Suppressor macrophage treated with lipopolysaccharide for 1 hour (primary cell): ENCODE measurements at places on chromosomes 12 and 14.

- DNase-seq = no peak
Observed at GRCh38 chr12:42288544-42288943, 37.4 kb downstream of the ZCRB1 start.

- DNase-seq = no peak
Observed at GRCh38 chr14:91068642-91069041, 8.2 kb upstream of the RPS6KA5 start.

- no peak for DNase-seq
Observed at GRCh38 chr14:24463017-24463883, 20.7 kb upstream of the SDR39U1 start.

DNA sequence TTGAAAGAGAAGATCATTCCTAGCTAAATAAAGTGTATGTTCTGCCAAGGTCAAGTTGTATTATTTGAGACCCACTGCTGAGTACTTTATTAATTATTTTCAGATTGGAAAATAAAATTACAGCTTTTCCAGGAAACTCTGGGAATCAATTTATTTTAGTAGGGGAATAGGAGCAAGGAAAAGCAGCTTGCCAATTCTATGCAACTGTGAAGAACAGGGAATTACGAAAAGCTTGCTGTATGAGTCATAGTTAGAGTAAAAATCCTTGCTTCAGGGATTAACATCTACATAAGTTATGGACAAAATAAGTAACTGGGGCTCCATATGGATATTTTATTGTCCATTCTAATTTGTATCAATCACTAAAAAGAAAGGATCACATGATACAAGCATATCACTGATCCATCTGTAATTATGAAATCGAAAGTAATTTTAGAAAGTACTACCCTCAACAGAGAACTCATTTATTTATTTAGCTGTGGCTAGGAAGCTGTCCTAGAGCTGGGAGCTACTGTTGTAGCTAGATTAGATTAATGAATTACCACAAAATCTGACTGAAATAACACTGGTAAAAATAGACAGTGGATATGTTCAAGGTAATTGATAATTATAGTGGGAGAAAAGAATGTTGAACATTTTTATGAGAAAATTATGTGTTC, 303.5 kb upstream of the NPAS3 start:
- DNase-seq = peak; percentile 5

DNA sequence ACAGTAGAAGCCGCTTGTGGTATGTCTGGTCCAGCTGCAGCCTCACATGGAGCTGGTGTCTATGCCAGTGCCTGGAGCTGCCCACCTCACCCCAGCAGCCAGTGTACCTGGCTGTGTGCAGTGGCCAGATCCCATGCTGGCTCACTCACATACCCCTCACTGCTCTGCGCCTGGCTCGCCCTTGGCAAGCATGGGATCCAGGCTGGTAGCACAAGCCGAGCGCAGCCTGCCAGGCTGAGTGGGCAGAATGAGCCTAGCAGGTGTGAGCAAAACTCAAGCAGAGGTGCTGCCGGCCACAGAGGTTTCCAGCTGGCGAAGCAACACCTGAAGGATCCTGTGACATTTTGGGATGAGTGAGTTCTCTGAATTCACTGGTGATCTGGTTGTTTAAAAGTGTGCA, 5.0 kb upstream of the BTBD7 start:
- DNase-seq = no peak

DNA sequence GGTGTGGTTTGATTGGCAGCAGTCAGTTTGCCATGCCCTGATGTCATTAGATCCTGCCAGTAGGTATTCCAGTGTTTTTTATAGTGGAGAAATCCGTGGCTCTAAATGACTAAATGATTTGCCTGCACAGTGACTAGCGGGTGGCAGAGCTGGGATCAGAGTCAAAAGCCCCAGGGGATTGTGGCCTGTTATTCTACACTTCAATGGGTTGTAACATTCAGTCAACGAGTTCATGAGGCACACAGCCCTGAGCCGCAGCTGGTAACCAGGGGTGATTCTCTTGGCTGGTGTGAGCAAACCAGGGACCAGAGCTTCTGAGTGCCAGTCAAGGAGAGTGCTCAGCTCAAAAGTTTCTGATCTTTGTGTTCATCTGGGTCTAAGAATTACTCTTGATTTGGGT, 1.8 kb downstream of the MYH6 start:
- DNase-seq = no peak

DNA sequence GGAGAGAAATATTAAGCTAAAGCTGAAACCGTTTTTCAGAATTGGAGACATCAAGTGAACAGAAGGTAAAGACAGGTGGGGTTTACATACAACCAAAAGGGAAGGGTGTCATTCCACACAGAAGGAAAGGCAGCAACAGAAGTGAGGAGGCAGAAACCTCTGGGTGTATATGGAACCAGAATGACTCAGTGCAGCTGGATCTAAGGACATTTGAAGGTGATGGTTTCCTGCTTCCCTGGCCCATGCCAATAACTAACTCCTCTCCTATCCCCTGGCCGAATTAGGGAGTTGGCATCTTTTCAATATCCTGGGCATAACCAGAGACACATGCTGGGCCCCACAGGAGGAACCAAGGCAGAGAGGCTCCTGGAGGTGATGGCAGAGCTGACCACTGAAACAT, 8.4 kb downstream of the NCKAP5L start:
- DNase-seq = no peak

DNA sequence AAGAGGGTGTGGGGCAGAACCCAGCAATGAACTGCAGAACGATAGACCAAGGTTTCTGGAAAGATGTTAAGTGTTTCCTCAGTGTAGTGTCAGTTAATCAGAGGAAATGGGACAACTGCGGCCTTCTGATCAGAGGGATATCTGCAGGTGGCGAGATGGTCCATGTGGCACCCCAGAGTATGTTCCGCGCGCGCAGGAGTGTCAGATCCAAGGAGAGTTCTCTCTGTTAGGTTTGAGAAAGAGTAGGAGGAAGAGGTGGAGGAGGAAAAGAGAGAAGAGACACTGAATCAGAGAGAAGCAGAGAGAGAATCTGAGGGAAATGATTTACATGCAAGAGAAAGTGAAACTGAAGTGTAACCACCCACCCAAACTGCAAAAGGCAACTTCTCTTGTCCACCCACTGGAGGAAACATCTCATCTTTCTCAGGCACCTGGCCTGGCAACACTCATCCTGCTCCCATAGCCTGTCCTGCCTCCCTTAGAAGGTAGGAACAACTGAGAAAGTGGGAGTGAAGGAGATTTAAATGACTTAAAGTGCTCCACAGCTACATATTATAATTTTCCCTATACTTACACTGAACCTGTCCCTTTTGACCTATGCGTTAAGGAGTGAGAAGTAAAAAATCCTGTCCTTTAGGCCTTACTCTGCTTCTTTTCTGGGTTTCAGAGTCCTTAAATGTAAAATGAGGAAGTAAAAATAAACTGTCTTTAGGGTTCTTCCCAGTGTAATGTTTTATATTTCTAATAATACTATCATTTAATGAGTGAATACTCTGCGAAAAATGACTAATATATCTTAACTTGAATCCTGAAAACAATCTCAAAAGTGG, 6.8 kb upstream of the TESPA1 start:
- DNase-seq = peak; percentile 72

DNA sequence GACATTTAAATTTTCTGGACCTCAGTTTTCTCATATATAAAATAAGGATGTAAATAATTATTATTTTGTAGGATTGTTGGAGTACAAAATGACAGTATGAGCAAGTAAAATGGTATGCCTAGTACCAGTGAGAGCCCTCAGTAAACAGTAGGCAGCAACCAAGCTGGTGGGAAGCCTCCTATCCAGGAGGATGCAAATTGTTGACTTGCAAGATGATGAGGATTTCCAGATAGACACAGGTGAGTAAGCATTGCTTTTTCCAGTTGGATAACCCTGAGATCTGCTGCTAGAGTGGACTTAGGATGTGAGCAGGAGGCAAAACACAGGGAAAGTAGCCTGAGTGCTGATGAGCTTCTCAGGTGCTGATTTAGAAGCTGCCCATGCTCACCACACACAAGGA, 28.2 kb upstream of the AMIGO2 start:
- DNase-seq = no peak

- DNase-seq = no peak
Observed at GRCh38 chr14:104542871-104543830, 36.4 kb upstream of the C14orf180 start.

DNA sequence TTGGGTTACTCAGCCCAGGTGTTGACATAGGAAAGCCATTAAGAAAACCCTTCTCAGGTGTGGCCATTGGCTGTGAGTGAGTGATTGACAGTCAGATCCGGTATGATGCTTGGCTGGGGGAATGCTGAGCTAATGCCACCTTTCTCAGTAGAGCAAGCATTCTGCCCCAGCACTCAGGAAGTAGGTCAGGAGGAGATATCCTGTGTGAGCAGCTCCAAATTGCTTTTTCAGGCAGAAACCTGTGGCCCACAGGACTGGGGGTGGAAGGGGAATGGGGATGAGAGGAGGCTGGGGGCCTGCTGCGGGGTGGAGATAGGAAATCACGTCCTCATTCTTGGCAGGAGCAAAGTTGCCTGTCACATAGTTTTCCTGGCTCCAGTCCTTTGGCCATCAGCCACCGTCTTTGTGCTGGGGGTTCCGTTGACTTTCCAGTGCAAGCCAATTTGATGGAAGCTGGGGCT, 55.7 kb downstream of the NINJ2 start:
- no peak for DNase-seq

DNA sequence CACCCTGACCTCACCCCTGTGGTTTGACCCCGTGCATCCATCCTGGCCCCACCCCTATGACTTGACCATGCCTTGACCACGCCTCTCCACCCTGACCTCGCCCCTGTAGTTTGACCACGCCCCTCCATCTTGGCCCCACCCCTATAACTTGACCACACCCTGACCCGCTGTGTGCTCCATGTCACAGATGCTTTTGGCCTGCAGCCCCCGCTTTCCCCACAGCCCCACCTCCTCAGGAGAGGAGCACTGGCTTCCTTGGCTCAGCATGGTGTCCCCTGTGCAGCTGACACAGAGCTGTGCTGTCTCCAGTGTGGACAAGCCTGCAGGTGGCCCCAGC, 269.9 kb upstream of the SFSWAP start:
- DNase-seq = no peak

- DNase-seq = no peak
Observed at GRCh38 chr12:119178544-119179334, at the start of gene HSPB8. HSPB8 (plus strand) TSS chr12:119178931; CDS start chr12:119179313, 382 bp downstream.

DNA sequence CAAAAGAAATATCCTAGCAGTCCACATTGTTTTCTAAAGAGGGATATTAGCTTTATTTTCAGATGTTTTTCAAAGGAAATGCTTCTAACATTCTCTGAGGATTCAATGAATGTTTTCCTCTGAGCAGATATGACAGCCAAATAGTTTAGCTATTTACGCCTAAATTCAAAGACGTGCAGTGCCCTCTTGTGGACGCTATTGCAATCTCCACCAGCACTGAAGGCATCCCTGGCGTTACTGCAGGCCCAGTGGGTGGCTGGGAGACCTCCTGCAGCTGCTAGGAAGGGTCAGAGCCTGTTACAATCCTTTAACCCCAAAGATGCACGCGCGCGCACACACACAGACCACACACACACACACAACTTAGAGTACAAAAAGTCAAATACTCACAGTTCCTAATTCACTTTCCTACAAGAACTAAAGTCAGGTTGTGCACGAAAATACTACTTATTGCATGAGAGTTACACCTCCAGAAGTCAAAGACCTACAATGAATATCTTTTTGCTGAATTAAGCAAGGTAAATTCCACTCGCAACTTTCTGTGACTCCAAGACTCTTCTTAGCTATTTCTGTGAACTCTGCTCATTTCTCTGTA, 589.3 kb upstream of the TMEM132C start:
- DNase-seq = peak; percentile 47

GRCh38 chr12:26878661-26879119, 45.7 kb upstream of the ITPR2 start:
- no peak for DNase-seq

DNA sequence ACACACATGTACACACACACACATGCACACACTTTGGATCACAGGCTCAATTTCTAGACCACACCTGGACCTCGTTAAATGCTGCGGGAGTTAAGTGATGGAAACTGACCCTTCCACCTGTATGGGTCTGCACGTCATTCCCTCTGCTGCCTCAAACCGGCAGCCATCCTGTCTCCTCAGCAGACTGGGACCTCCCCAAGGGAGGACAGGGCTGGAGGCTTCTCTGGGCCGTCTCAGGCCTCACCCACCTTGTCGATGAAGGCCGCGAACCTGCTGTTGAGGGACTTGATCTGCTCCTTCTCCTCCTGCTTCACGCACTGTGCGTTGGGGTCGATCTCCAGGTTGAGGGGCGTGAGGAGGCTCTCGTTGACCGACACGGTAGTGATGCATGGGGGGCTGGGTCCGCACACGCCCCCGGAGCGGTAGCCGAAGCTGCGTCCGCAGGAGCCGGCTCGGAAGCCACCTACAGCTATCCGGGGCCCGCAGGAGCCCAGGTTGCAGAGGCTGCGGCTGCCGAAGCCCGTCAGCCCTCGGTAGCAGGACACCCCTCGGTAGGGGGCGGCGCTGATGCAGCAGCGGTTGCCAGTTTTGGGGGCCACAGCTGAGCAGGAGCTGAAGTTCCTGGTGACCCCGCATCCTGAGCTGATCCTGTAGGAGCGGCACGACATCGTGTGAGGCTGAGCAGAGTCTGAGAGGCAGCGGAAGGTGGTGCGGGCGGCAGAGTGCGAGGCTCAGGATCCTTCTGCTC, at the start of gene KRT85:
TSS of gene KRT85 (minus strand) at position 744 of the 748 bp plus-strand sequence. CDS start at position 668, 76 bp downstream.
- DNase-seq = no peak

GRCh38 chr14:64265222-64265621, 28.9 kb downstream of the ESR2 start:
- peak; percentile 6 for DNase-seq

- peak; percentile 59 for DNase-seq
Observed at GRCh38 chr12:48966177-48966895, 5.2 kb downstream of the WNT10B start.

GRCh38 chr14:62916551-62916950, 128.7 kb downstream of the KCNH5 start:
- DNase-seq = no peak

DNA sequence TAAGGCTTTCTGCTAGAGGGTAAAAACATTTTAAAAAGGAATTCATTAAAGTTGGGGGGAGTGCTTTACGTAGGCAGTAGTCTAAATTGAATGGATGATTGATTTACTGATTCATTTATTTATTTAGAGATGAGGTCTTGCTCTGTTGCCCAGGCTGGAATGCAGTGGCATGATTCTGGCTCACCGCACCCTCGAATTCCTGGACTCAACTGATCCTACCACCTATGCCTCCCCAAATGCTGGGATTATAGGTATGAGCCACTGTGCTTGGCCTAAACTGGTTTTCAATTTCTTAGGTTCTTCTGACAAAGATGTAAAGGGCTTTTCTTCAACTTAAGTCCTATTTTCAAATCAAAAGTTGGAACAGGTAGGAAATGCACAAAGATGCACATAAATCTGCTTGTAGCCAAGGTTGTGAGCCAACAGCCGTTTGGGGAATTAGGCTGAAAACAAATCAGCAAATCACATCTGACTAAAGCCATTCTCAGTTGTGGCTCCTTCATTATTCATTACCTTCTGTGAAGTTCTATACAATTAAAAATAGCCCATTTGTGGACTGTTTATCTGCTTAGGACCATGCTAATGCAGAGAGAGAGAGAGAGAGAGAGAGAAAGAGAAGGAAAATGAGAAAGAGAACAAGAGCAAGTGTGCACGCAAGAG, 218.0 kb downstream of the PPM1H start:
- DNase-seq = no peak

- no peak for DNase-seq
Observed at GRCh38 chr12:38961683-38962082, 56.3 kb upstream of the CPNE8 start.

GRCh38 chr12:18165889-18166288, 75.9 kb upstream of the RERGL start:
- DNase-seq = no peak
